ENCODE measurements at places on chromosomes 5 and 9. TPM values are rescaled to one million over a fixed set of nuclear protein-coding genes. Genes with fewer than 3 reads are reported as not detected.

FAM78A gene
- 8.2 TPM for polyA plus RNA-seq

KIAA0825 gene
- 1.9 TPM for polyA plus RNA-seq

WNT8A gene
- not detected for polyA plus RNA-seq

TLE1 gene
- polyA plus RNA-seq, result 0.06 TPM

INSL6 gene
- polyA plus RNA-seq, result 1.6 TPM

C5orf52 gene
- not detected for polyA plus RNA-seq

ELL2 gene
- 48.6 TPM for polyA plus RNA-seq

PDE4D gene
- polyA plus RNA-seq, result 1.1 TPM

LCN2 gene
- not detected for polyA plus RNA-seq

GABRA6 gene
- polyA plus RNA-seq, result not detected

KIF27 gene
- polyA plus RNA-seq, result 1.6 TPM

FCHO2 gene
- 0.46 TPM for polyA plus RNA-seq

ADAMTSL2 gene
- not detected for polyA plus RNA-seq

HAPLN1 gene
- polyA plus RNA-seq, result not detected

PCDHA2 gene
- not detected for polyA plus RNA-seq

PCDHB15 gene
- polyA plus RNA-seq, result not detected

GALT gene
- 28.8 TPM for polyA plus RNA-seq

PCDHGA2 gene
- not detected for polyA plus RNA-seq

CBY3 gene
- 0.47 TPM for polyA plus RNA-seq

FAM221B gene
- not detected for polyA plus RNA-seq

INSL4 gene
- not detected for polyA plus RNA-seq

SPINK6 gene
- polyA plus RNA-seq, result not detected

ZDHHC11B gene
- polyA plus RNA-seq, result not detected

JADE2 gene
- 13.7 TPM for polyA plus RNA-seq

CNTNAP3B gene
- not detected for polyA plus RNA-seq

ADAMTS19 gene
- polyA plus RNA-seq, result not detected

ALDH1A1 gene
- polyA plus RNA-seq, result not detected

DMRTA1 gene
- polyA plus RNA-seq, result not detected

SLC34A1 gene
- 0.09 TPM for polyA plus RNA-seq

CYSRT1 gene
- polyA plus RNA-seq, result 2.7 TPM

Data from GM12878 (cell line).